Kidney capillary endothelial cell (primary cell): ENCODE measurements at places on chromosomes 1 and 21.

- no peak for DNase-seq
Observed at GRCh38 chr1:225815526-225816178, 5.7 kb downstream of the EPHX1 start.

DNA sequence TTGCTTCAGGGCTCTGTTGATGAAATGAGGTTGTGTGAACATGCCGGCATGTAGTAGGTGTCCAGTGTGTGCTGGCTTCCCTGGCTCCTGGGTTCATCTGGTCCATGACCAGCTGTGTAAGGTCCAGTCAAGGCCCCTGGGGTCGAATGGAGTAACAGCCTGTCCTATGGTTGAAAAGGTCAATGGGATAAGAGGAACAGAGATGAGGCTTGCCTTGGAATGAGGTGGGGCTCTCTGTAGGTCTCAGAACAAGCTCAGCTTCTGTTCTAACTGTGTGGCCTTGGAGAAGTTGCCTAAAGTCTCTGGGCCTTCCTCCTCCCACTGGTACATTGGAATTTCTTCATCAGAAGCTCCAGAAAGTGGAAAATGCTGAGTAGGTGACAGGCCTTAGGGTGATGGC lies 26.6 kb downstream of the RPS6KA1 start:
- no peak for DNase-seq

- no peak for DNase-seq
Observed at GRCh38 chr1:22115286-22115685, 27.6 kb downstream of the WNT4 start.

- no peak for DNase-seq
Observed at GRCh38 chr21:36863260-36863659, 103.2 kb downstream of the HLCS start.

GRCh38 chr21:43338951-43339350 lies 88.0 kb downstream of the SIK1 start:
- peak; percentile 95 for DNase-seq

DNA sequence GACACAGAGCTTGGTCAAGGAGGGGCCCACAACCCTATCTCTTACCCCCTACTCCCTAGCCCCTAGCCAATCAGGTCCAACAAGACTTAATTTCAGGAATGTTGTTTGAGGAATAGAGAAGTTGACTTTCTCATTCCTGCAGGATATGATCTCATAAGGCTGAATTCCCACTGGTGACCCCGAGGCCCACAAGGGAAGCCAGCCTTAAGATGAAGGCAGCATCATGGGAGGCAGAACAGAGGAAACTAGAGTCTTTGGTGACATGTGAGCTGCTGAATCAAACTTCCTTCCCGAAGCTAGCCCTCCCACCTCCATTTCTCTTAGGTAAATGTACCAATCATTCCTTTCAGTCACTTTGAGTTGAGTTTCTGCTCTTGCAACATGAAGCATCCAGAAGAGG lies 9.1 kb upstream of the PDIK1L start:
- peak; percentile 68 for DNase-seq

DNA sequence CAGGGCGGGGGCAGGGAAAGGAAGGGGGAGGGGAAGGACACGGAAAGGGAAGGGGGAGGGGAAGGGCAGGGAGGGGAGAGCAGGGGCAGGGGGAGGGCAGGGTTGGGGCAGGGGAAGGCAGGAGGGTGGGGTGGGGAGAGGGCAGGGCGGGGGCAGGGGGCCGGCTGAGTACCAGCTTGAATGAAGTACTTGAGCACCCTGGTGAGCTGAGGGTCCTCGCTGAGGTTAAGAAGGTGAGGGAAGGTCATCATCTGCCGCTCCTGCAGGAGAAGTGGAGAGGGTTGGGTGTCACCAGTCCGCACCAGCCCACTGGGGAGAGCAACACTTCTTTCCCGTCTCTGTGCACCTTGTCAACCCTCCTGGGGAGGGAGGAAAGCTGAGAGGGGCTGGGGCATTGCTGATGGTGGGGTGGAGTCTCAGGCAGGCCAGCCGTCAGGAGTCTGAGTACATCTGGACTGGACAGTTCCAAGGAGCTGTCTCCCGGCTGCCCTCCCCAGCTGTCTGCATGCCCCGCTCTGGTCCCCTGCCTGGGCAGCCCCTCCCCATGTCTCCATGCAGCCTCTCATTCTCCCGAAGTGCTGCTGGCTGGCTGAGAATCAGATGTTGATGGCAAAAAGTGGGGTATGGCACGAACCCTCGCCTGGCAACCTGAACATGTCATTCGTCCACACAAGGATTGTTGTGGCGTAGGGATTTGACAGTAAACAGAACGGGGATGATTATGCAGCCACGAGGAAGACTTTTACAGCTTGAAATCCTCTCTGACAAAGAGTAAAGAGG lies 70.0 kb downstream of the SCCPDH start:
- DNase-seq, result no peak
